ENCODE measurements at places on chromosomes 3 and 15. TPM values are rescaled to one million over a fixed set of nuclear protein-coding genes. Genes with fewer than 3 reads are reported as not detected.

Gene NR2F2
- total RNA-seq, result 16.2 TPM

Gene ABTB1
- total RNA-seq, result 4.2 TPM

Gene ADAMTSL3
- total RNA-seq, result not detected

Gene SLC27A2
- total RNA-seq, result not detected

Gene UTS2B
- total RNA-seq, result not detected

Gene ALDH1A2
- not detected for total RNA-seq

Gene RTP4
- 0.78 TPM for total RNA-seq

DNA sequence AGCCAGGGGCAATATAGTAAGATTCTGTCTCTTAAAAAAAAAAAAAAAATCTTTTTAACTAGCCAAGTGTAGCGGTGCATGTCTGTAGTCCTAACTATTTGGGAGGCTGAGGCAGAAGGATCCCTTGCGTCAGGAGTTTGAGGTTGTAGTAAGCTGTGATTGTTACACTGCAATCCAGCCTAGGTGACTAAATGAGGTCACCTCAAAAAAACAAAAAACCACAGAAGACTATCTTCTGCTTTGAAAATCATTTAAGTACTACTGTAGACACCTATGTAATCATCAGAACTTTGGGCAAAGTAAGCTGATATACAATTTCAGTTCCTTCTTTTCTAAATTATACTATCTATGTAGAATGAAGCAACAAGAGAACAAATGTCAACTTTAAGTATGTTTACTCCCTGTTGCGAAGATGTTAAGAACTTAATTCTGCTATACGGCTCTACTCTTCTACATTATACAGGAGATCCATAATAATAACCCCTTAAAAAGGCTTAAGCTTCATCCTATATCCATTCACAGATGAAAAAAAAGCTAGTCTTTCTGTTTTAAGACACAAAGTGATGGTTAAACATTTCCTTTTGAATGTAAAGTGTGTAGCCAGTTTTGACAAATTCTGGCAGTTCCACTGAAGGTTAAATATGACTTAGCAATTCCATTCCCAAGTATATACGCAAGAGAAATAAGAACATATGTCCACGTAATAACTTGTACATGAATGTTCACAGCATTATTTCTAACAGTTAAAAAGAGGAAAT lies 15.2 kb downstream of the DAZL start:
- DNase-seq, result no peak

GRCh38 chr3:159928666-159929065 lies 60.0 kb upstream of the IL12A start:
- DNase-seq, result peak; percentile 99

- no peak for DNase-seq
Measured at GRCh38 chr3:170033489-170033888, 4.3 kb upstream of the GPR160 start.

DNA sequence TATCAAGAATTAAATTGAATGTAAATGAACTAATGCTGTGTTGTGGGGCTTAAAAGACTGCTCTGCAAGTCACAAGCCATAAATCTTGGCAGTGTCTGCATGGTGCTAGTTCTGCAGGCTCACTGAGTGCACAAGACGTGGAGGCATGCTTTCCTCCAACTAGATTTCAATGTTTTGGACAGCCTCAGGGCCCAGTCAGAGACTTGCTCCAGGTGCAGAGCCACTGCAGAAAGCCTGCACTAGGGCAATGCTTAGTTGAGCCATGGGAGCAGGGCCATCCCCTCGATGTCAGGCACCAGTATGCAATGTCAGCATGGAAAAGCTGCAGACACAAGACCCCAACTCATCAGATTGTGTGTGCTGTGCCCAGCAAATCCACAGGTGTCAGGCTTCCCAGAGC lies 234.5 kb upstream of the CDIN1 start:
- DNase-seq, result no peak

DNA sequence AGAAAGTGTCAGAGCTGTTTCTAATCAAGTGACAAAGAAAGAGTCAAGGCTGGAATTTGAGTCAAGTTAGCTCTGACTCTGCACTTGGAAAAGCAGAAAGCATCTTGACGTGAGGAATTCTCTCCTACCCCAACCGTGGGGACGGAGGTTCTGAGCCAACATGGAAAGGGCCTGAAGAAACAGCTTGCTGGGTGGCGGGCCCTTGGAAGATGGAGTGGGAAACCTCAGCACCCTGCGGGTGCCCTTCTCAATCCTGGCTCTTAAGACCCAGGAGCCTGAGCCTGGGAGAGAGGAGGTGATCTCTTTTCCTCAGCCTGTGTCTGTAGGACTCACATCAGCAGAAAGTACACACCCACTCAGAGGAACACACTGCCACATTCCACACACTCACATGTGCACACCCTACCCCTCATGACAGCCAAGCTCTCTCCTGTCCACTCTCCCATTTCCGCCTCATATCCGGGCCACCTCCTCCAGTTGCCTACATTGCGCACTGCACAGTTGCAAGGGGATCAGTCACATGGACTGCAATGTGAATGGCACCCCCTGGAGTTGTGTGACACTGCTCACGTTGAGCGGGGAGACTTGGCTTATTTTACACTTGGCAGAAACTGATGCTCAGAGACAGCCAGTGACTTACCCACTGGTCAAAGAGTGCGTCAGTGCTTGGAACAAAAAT lies 101.5 kb upstream of the SLC6A6 start:
- no peak for DNase-seq

- DNase-seq, result no peak
Measured at GRCh38 chr15:69665641-69666111, 213.1 kb downstream of the RPLP1 start.

DNA sequence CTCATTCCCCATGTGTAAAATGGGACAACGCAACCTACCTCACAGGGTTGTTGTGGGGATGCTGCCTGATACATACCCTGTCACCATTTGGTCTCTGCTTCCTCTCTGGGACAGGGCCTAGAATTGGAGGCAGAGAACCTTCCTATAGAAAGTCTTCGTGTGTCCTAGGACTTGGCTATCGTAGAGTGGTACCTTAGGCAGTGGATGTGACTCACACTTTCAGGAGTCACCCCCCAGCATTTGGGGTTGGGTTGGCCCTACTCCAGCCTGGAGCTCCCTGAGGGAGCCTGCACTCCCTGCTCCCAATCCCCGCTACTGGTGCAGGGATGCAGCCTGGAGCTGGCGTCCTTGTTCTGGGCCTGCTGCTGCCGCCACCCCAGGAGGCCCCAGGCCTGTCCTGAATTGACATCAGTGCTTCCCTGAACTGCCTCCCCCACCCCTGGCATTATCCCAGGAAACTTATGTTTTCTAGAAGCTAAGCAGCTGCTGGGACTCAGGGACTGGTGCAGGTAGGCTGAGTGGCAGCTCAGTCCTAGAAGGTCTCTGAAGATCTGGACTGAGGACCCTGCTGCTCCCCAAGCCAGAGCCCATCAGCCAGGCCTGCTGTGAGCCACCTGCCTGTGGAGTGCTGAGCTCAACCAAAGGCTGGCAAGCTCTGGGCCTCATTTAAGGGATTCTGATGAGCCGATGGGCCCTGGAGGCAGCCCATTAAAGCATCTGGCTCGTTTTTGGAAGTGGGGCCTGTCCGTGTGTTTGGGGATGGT lies 9.9 kb downstream of the C15orf39 start:
- peak; percentile 10 for DNase-seq

DNA sequence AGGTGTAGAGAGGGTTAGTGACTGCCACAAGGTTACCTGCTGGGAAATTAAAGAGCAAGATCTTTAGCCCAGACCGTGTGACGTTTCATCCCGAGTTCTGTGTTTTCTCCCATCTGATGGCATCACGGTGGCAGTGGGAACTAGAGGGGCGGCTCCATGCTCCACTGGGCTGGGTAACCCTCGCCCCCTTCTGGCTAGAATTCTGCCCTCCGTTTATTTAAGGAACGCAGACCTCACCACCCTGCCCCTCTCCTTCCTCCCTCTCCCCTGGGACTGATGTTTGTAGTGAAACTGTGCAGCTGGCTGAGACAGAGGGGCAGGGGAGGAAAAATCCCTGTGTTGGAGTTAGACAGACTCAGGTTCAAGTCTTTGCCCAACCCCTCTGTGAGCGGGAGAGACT lies 65.6 kb downstream of the ITGA11 start:
- DNase-seq, result no peak

- DNase-seq, result peak; percentile 21
Measured at GRCh38 chr15:97993310-97993738, 32.8 kb downstream of the ARRDC4 start.

GRCh38 chr15:50137330-50137761 lies 18.3 kb upstream of the ATP8B4 start:
- peak; percentile 94 for DNase-seq

DNA sequence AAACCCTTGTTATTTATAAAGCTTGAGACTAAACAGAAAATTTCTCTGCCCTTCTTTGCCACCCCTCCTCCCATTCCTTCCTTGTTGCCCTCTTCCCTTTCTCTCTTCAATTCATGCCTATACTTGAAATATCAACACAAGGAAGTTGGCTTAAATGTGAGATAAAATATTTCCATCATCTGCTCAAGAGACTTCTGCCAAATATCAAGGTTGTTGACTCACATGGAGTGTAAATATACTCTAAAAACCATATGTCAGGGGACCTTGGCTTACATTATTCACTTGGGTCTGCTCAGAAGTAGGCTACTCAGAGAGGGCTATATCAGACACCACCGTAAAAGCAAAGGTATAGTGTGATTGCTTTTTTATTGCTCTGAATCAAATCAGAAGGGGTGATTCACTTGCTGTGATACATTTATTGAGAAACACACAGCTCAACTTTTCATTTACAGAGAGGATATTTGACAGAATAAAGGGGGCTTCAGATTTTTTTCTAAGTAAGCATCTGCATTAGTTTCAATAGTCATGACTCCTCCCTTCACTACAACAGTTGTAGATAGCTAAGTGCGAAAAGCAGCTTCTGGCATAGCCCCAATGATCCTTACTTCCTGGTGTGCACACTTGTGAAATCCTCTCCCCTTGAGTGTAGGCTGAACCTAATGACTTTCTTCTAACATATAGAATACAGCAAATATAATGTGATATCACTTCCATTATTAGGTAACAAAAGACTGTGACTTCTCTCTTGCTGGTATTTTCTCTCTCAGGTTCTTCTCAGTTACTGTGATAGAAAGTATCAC lies 386.2 kb downstream of the EFHB start:
- no peak for DNase-seq

DNA sequence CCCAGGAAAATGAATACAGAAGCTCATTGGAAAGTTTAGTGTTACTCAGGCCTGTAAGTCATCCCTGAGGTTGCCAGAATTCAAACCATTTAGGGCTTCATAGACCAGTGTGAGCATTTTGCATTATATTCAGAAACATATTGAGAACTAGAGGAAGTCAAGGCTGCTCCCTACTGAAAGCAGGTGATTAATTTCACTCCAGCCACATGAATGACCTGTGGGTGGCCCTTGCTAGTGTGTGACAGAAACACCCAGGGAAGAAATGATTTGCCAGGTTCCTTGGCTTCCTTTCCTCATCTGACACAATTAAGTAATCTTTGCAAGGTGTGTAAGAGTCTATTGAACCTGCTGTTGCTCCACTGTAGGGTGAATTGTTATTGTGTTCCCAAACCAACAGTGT lies 61.8 kb downstream of the GAP43 start:
- no peak for DNase-seq

GRCh38 chr3:112464264-112464663 lies 35.0 kb downstream of the BTLA start:
- DNase-seq, result peak; percentile 2

DNA sequence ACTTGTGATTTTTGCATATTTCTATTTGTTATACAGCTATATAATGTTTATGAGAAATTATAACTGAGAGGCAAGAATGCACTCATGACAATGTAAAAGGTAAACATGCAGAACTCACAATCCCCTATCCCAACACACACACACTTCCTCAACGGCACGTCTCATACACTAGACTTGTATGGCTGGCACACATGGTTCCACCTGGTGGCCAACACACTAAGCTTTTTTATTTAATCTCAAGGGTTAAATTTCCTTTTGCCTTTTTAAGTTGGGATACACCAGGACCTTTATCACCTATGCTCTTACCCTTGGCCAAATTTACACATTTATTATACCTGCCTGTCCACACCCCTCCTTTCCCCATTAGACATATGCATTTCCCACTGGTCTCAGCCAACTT lies 88.6 kb upstream of the PSMD6 start:
- DNase-seq, result no peak

DNA sequence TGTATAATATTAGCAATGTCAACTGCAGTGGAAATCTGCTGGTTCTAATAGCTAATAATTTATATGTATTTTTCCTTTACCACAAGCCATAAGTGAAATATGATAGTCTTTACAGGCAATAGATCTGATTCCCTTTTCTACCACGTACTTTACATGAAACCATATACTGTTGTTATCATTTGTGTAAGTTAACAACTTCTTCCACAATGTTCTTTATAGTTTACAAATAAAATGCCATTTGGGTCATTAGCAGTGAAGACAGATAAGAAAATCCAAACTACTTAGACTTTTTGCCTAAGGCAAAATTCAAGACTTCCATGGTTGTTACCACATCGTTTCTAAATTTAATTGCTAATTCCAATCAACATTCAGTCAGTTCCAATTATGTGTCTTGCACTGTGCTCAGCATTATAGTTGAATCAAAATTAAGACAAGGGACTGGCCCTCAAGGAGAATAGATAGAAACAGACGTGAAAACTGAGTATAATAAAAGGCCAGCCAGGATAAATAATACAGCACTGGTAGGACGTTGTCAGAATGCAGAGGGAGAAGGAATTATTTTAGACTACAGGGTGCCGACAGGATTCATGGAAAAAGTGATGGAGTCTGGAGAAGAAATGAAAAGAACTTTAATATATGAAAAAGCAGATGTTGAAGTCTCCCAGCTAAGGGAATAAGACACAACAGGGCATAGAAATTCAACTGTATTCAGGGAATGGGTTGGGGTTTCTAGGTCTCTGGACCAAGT lies 249.8 kb downstream of the ALCAM start:
- DNase-seq, result no peak

GRCh38 chr3:171165499-171165921 lies 139.0 kb upstream of the SLC2A2 start:
- no peak for DNase-seq

- DNase-seq, result peak; percentile 34
Measured at GRCh38 chr3:190697901-190698300, 164.6 kb downstream of the GMNC start.
